Suprapubic skin (tissue), 4 donors: ENCODE measurements at places on chromosomes 7 and 10.
A peak's percentile ranks its signal among the peaks of the same experiment; 100 is the strongest.

- H3K27me3 ChIP-seq: no peaks in the 10 kb centered on the region
- peak overlapping the region; percentile 32 for H3K27ac ChIP-seq
- H3K4me3 ChIP-seq: peak overlapping the region; percentile 18
- peaks cover 30% of the 10 kb centered on the region for H3K4me1 ChIP-seq
- DNase-seq: no peak
Measured at GRCh38 chr7:70736715-70737460, 395.1 kb upstream of the GALNT17 start.

- no peak overlapping the region for H3K4me3 ChIP-seq
- H3K36me3 ChIP-seq: peaks cover 19% of the 10 kb centered on the region
- H3K27ac ChIP-seq: no peak overlapping the region
- no peak for DNase-seq
- H3K27me3 ChIP-seq: no peaks in the 10 kb centered on the region
- no peaks in the 10 kb centered on the region for H3K4me1 ChIP-seq
Measured at GRCh38 chr7:55423277-55423711, 58.2 kb downstream of the LANCL2 start.

DNA sequence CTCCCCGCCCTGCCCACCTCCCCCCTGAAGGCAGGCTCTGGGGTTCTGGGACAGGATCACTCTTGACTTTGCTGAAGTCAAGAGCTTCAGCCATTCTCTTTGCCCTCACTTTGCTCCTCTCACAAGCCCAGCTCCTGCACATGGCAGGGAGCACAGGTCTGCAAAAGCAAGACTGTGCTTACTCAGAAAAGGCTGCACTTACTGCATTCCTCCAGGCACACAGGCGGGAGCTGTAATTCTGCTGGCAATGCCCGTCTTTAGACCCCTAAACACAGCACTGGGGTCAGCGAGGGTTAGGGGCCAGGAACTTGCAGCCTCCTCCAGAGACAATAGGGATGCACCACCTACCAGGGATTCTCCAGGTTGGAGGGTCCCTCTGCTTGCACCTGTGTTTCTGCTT lies 523.7 kb downstream of the TCERG1L start:
- no peaks in the 10 kb centered on the region for H3K4me1 ChIP-seq
- no peak overlapping the region for H3K27ac ChIP-seq
- no peak overlapping the region for H3K4me3 ChIP-seq
- H3K27me3 ChIP-seq: peaks cover 5% of the 10 kb centered on the region
- H3K36me3 ChIP-seq: no peaks in the 10 kb centered on the region

DNA sequence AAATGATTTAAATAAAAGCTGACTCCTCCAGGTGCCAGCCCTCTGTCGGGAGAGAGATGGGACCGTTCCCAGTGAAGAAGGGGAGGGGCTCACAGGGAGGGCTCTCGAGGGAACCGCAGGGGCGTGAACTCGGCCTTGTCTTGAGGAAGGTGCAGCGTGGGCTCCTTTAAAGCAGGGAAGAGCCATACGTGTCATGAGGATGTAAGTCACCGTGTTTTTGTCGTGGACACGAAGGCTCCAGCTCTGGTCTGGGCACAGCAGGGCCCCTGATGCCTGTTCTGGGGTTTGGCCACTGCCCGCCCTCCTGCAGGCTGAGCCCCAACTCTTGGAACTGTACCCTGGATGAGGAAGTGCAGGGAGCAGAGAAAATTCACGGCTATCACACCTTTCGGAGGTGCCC lies 45.0 kb downstream of the JAKMIP3 start:
- no peaks in the 10 kb centered on the region for H3K36me3 ChIP-seq
- no peak for DNase-seq
- no peaks in the 10 kb centered on the region for H3K27me3 ChIP-seq

- H3K27me3 ChIP-seq: no peaks in the 10 kb centered on the region
- no peaks in the 10 kb centered on the region for H3K36me3 ChIP-seq
- DNase-seq: no peak
Measured at GRCh38 chr10:89266721-89267453, 15.3 kb upstream of the LIPA start.
